ENCODE measurements at places on chromosomes 3 and 15.

DNA sequence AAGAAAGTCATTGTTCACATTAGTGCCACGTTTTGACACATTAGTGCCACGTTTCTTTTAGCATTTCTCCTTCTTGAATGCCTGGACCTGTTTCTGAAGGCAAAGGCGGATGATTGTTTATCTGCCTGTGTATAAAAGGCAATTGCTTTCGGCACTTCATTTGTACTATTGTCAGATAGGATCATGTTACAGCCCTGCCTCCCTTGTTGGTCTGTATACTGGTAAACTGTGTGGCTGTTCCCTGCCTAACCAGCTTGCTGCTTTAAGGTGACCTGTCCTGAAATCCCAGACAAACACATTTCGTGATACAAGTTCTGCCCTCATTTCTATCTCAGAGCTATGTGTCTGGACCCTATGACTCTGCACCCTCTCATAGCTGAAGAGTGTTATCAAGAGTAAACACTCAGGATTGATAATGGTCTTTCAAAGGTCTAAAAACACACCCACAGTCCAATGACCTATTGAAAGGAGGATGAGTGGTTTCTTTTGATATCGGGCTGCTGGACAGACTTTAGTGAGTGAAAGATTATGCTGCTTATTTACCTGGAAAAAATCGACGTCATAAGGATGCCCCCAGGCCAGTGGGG lies 276.3 kb upstream of the MCTP2 start:
- DNase-seq, result no peak

- no peak for DNase-seq
Measured at GRCh38 chr3:126434264-126434590, 39.5 kb downstream of the CFAP100 start.

DNA sequence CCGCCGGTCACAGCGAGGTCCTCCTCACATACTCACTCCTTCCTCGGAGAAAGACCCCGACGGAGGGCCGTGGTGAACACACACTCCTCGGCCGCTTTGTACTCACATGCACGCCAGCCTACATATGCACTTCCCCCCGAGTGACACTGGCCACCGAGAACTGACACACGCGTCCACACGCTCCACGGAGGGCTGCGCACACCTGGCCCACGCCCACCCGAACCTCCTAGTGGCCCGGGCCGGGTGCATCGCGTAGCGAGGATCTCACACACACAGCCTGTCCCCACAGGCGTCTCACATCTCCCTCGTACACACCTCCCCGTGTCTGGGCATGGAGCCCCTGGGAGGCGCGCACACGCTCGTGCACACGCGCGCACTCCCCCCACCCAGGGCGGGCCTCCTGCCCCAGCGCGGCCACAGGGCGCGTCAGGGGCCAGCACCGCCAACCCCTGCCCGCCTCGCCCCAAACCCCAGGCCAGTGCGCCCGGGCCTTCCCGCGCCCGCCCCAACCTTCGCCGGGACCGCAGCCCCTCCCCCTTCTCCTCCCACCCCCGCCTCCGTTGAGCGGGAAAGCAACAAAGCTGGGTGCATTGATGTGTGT lies 411 bp upstream of the C3orf70 start:
- no peak for DNase-seq

GRCh38 chr3:149547413-149547812 lies 72.9 kb downstream of the TM4SF4 start:
- DNase-seq, result no peak

GRCh38 chr3:115615001-115615814 lies 8.1 kb upstream of the GAP43 start:
- DNase-seq, result peak; percentile 9

GRCh38 chr3:126555795-126556636 lies 2.7 kb downstream of the C3orf22 start:
- DNase-seq, result no peak

GRCh38 chr3:36652104-36652503 lies 112.2 kb downstream of the DCLK3 start:
- no peak for DNase-seq

DNA sequence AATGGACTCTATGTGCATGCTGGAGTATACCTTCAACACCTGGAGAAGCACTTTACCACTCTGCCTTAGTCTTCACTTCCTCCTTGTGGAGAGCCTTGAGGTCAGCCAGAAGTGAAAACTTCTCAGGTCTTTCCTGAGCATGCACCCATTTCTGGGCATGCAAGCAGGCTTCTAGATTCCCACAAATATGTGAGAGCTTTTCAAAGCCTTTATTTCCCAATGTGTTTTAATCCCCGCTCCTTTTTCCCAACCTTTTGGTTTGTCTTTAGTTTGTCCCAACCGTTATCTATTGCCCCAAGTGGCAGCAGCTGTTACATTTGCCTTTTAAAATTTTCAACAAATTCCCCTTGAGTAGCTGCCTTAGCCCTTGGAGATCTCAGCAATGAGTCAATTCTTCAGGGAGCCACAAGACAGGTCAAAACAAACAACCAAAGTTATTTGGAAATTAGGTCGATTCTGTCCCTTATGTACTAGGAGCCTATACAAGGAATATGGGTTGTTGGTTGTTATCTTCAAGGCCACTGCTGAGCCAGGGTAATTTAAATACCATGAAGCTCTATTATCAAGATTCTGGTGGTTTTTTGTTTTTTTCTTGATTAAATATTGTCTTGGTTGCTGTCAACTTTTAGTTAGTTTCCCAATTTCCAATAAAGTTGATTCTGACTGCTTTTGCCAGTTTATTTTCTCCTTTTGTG lies 44.4 kb downstream of the LSM3 start:
- no peak for DNase-seq

DNA sequence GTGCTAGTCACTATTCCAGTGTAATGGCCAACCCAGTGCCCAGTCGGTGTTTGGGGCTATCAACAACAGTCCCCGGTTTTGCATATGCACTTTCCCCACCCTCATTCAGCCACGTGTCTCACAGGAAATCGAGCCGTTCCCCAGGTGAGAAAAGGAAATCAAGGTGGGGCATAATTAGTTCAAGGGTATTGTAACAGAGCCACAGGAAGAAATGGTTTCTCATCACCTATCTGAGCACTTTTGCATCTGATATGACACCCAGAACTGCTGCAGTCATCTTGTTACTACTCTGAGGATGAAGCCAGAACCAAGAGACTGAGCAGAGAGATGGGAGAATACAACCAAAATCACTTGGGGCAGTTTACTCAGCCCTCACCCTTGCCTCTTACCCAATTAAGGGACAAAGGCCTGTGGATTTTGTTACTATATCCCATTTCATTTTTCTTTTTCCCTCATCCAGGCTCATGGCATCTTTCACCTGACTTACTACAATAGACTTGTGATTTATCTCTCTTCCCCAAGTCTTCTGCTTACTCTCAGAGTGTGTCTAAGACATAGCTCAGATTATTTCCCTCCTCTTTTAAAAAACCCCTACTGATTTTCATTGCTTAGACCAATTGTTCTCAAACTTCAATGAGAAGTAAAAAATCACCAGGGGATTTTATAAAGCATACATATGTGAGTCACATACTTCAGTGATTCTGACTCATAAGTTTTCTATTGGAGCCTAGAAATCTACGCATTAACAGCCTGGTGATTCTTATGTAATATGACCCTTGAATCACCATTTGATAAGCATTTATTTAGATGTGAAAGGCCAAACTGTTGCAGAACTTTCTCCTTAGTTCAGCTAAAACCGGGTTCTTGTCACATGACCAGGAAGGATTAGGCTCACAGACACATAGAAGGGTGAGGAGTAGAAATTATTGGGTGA lies 40.5 kb downstream of the TRAT1 start:
- DNase-seq, result no peak

- no peak for DNase-seq
Measured at GRCh38 chr3:78035131-78035641, 995.3 kb downstream of the ROBO2 start.

GRCh38 chr3:177337541-177338331 lies 140.5 kb upstream of the TBL1XR1 start:
- DNase-seq, result no peak

GRCh38 chr15:46080016-46080415 lies 445.2 kb downstream of the SQOR start:
- no peak for DNase-seq

GRCh38 chr15:66777596-66778313 lies 75.7 kb downstream of the SMAD6 start:
- DNase-seq, result no peak

GRCh38 chr3:87575550-87575949 lies 299.2 kb upstream of the POU1F1 start:
- DNase-seq, result no peak

DNA sequence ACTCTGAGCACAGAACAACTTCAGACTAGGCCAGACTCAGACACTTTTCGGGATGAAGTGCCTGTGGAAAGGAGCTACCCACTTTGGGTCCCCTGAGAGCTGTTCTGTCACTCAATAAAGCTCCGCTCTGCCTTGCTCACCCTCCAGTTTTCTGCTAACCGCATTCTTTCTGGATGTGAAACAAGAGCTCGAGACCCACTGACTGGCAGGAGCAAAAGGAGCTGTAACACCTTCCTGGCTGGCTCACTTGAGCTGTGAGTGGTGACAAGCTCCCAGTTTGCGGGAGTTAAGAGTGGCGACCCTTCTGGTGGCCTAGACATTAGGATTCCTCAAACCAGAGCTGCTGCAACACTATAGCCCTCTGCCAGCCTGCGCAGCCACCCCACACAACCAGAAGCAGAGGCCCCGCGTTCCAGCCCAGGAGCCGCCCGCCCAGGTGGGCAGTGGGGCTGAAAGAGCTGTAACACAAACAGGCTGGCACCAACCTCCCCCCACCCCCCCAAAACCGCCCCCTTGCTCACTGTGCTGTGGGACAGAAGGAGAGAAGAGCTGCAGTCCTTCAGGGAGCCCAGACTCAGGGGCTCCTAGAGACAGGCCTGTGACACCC lies 1178.1 kb upstream of the GBE1 start:
- no peak for DNase-seq

- DNase-seq, result no peak
Measured at GRCh38 chr15:89358435-89358754, 23.8 kb upstream of the POLG start.

GRCh38 chr3:20637729-20638128 lies 451.7 kb upstream of the SGO1 start:
- no peak for DNase-seq

DNA sequence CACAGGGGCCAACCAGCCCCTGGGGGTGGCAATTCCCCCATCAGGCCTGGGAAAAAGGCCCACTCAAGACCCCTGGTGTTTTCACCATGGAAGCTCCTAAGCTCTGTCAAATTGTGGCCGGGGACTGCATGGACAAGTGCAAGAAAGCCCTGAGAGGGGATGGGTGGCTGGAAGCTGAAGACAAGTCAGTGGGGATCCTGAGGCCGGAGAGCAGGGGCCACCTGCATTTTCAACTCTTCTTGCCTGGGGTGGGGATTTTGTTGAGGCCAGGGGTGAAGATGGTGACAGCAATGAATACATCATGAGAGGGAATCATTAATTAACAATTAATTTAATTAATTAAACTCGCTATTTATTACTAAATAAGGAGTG lies 33.9 kb downstream of the FEM1B start:
- DNase-seq, result no peak

DNA sequence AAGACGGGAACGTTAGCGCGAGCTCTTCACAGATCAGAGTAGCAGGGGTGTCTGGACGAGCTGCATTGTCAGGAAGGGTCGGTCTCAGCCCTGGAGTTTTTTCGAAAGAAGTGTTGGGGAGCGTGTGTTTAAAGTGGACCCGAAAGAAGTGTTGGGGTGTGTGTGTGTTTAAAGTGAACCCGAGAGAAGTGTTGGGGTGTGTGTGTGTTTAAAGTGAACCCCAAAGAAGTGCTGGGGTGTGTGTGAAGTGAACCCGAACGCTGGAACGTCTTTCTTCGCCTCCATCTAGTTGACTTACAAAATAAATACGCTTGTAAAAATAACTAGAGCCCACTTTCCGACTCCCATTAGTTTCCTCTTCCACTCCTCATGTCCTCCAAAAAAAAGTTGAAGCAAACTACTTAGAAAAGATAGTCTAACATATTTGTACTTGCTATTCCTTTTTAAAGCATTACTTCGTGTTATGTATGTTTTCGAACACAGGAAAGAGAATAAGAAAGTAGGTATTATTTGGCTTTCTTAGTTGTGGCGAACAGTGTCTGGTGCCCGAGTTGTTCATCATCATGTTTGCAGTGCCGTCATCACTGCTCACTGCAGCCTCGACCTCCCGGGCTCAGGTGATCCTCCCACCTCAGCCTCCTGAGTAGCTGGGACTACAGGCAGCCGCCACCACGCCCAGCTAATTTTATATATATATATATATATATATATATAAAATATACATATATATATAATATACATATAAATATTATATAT lies 1.0 kb downstream of the LRCH3 start:
- DNase-seq, result peak; percentile 28

GRCh38 chr3:185726254-185726967 lies 98.4 kb downstream of the IGF2BP2 start:
- DNase-seq, result peak; percentile 70

DNA sequence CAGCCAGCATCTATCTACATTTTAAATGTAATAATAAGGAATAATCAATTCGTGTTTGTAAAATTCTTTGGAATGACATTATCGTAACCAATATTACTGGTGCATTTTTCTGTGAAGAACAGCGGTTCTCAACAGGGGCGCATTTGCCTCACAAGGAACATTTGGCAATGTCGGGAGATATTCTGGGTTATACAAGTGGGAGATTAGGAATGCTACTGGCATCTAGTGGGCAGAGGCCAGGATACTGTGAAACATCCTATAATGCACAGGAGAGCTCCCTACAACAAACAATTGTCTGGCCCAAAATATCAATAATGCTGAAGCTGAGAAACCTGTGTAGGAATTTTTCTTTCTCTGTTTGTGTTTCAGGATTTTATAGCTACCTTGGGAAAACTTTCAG lies 25.0 kb downstream of the ACP3 start:
- DNase-seq, result no peak

DNA sequence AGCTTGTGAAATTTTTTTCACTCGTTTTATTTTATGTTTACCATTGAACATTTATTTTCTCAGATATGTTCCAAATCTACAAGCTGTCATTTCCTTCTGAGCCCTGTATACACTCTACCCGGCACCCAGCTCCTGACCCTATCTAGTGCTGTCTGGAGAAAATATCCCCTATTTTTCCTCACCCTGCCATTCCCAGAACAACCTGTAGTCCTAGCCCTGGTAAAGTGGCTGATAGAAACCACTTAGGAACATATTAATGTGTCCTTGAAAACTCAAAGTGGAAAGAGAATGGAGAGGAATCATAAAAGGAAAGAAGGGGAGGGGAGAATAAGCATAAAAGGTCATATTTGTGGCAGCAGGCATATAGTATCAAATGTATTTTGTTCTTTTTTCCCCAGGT lies 8.2 kb upstream of the TIMMDC1 start:
- DNase-seq, result no peak

- no peak for DNase-seq
Measured at GRCh38 chr3:127106053-127106452, 86.9 kb upstream of the PRR23E start.

DNA sequence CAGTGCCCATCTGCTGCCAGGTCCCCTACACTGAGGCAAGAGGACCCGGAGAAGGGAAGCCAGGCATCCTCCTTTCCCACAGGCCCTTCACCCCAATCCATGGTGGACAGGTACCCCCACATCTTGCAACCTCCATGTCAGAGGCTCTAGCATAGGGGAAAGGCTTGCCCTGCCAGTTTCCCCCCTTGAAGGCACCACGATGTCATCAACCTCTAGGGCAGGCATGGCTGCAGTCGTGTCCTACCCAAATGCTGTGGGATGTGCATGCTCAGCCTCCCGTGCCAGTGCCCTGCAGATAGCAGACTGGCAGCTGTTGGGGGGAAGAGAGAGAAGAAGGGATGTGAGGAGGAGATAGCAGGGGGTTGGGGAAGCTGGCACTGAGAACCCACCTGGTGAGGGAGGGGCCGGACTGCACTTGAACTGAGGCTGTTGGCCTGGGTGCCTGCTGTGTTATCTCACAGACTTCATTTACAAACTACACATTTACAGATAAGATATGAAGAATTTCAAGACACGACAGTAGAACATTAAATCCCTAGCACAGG lies 197.5 kb downstream of the ADAMTS9 start:
- no peak for DNase-seq

- DNase-seq, result no peak
Measured at GRCh38 chr3:149009732-149010131, 18.4 kb downstream of the GYG1 start.
